Hypothalamus (tissue), 51 donors: ENCODE measurements at places on chromosomes 12 and 14.
A peak's percentile ranks its signal among the peaks of the same experiment; 100 is the strongest.

DNA sequence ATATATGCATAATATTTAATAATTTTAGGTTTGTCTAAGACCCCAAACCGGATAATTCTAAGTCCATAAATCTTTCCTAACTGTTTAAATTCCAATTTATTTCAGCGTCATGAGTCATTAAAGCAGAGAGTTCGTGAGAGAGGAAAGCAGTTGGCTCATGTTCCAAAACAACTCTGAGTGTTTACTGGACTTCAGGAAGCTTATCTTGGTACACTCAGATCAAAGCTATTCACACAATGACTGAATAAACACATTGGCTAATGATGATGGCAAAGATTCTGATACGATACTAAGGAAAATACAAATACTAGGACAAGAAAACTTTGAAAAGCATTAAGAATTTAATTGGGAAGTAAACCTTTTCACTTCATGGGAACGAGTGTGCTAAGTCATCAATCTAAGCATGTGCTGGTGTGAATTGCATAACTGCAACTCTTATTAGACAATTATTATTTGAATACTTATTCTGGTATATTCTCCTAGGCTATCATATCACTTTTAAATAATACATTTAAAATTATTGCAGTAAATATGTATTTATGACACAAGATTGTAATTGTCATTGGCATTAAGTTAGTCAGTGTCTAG is 34.8 kb upstream of the CLEC14A start:
- DNase-seq = no peak

DNA sequence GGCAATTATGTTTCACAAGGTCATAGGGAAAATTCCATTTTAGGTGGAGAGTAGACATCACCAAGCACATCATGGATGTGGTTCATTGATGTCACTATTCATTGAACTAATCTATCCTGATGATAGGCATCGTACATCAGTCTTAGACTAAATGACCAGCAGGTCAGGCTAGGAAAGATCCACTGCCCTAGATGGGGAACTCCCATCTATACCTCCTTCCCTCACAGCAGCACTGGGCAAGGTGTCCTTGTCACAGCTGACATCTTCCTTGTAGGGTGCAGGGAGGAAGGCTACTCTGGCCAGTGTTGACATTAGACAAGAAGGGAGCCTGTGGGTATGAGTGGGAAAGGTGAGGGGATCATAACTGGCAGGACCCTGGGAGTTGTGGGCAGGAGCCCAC is 63.8 kb upstream of the CAPRIN2 start:
- DNase-seq = no peak

- DNase-seq = no peak
Observed at GRCh38 chr12:31488737-31489338, 102.1 kb downstream of the DENND5B start.

DNA sequence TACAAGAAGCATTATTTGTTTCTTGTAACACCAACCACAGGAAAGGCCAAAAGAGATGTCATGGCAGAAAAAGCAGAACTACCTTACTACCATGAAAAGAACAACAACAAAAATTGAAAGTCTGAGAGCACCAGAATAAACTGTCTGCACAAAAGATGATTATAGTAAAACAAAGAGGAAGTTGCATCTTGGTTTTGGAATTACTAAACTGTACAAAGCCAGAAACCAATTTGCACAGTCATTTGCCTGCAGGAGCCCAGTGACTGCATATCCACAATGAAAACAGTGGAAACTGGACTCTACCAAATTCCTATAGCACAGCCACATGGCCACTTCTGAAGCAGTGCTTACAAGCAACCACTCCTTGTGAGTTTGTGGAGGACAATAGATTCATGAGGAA is 276.2 kb downstream of the SSPN start:
- no peak for DNase-seq

- no peak for DNase-seq
Observed at GRCh38 chr12:32671930-32672780, 6.9 kb upstream of the DNM1L start.

DNA sequence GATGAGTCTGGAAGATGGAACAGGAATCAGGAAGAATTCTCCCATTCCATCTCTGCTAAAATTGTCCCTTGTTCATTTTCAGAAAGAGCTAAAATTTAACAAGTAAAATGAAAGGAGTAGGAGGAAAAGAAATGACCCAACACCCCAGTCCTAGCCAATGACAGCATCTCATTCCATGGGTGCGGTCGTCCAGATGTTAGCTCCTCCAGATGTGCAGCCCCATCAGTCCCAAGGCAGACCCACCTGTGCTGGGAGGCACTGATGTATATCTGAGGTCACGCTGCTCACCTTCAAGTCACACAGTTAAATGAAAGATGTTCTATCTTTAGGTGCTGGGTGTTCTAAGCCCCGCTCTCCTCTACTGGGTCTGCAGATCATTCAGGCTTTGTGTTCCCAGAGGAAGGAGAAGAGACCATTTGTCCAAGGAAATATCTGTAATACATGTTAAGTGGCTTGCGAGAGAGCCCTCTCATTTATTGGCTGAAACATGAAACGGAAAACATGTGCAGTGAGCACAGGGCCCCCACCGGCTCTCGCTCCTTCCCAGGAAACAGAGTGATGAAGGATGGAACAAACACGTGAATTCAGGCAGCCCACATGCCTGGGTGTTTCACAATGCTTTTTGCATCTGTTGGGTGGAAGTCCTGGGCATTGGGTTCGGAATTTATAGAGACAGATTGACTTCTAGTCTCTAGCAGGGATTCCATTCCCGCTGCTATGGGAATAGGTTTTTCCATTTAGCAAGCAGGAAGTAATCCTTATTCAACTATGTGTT is 294.6 kb downstream of the NUAK1 start:
- DNase-seq = no peak

- no peak for DNase-seq
Observed at GRCh38 chr12:58247633-58248032, 306.3 kb downstream of the ATP23 start.

DNA sequence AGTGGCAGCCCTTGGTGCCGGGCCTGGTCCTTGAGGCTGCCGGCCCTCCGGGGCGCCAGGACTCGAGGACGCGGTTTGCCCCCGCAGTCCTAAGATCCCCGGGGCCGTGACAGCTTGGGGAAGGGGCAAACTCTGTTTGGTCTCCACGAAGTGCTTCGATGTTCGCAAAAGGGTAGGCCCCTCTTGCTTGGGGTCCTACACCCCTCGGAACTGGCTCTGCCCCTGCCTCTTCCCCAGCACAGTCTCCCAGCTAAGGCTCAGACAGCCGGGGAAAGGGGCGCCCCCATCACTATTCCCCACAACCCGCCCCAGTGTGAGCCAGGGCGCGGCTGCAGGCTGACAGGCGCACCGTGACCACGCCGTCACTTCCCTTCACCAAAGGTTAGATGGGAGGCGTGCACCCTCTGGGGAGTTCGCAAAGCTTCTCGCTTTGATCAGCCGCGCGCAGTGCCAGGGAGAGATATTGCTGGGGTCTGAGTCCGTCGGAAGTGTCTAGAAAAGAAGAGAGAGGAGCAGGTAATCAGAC is 7.2 kb upstream of the OTX2 start:
- DNase-seq = no peak

DNA sequence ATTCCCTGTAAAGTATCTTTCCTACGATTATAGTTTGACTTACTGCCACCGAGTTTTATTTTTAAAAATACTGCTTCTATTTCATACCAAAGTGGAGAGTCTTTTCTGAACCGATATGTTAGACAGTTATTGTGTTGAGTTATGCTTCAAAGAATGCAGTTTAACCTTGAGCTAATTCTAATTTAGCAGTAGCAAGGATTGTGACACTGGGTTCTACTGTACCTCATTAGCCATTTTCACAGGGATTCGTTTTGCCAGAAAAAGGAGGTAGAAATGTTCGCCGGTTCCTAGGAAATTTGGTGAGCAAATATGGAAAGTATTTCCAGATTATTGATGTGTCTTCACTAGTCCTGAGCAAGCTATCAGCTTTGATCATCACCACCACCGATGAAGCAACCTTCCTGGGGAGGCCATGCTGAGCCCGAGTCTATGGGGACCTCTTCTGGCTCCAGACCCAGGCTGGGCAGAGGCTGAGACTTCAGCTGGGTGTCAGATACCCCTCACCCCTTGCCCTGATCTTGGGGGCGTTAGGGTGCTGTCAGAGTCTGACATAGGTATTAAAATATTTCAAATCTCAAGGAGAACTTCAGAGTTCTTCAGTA is 13.6 kb downstream of the GLRX5 start:
- no peak for DNase-seq

DNA sequence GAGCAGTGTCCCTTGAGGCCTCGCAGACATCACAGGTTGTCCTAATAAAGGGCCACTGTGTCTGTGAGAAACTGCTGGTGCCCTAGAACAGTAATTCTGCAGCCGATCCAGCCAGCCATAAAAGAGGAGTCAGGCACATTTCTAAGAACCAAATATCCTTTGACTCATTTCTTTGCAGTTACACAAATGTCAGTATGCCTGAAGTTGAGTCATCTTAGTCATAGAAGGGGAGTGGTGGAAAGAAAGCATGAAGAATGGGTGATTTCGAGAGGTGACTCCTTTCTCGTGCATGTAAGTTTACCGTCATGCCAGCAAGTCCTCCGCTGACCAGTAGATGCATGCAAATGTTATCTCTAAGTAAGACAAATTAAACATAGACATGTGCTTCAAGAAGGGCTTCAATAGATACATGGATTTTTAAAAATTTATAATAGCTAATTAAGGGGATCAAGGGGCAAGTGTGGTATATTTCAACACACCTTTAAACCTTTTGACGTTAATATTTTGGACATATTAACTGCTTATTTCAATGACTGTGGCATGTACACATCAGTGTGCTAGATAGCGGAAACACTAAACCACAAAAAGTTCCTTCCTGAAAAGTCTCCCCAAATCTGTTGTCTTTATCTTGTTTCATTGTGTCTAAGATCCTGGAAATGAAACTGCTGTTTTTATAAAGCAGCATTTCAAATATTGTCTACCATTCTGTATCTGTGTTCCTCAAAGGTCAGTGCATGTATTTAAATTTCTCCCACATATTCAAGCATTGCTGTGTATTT is 497.4 kb downstream of the NPAS3 start:
- no peak for DNase-seq

- no peak for DNase-seq
Observed at GRCh38 chr14:25074099-25074685, 24.2 kb upstream of the STXBP6 start.

DNA sequence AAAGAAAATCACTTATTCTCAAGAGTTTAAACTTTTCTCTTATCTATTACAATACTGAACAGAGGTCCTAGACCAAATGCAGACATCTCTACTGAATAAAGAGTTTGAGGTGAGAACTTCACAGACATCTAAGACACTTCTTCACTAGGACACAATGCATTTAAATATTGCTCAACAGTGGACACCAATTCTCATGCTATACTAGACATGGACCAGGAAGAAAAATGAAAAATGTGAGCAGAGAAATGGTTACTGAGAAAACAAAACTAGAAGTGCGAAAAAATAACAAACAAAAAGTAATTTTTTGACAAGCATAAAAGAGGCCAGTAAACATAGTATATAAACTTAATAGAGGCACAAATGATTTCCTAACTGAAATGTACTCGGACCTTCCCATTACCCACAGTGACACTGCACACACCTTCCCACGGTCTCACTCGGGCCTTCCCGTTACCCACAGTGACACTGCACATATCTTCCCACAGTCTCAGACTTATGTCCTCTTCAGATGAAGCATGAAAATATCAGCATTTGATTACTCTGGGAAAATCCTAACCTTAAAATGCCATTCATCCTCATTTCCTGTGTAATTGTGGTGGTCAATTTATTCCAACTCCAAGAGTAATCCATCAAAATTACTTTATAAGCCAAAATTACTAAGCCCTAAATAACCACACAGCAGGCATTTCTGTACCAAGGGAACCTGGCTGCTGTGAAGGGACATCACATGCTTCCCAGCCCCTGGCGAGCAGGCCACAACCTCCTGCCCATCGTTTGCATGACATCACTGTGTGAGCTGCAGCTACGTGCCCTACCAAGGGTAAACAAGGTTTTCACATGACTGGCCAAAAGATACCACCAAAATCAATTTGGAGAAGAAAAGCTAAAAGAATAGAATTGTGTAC is 6.4 kb downstream of the SLC15A4 start:
- peak; percentile 33 for DNase-seq

DNA sequence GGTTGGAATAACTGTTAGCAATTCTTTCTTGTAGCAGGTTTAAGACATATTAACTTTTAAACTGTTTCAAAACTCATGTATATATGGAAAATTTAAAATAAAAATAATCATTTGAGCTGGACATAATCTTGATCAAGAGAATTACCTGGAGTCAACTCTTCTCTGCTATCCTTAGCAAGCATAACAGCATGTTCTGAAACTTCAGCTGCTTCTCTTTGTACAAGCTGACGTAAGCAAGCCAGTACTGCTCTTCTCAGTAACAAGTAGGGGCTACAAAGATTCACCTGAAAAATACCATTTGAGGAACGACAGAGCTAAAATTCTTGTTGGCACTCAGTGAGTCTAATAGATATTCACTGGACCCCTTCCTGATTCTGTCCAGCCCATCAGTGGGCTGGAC is 83.0 kb downstream of the HEATR5A start:
- no peak for DNase-seq

- DNase-seq = no peak
Observed at GRCh38 chr12:67982164-67982563, 7.1 kb upstream of the IFNG-AS1 start.

- DNase-seq = no peak
Observed at GRCh38 chr14:45664668-45665356, 411.8 kb upstream of the MIS18BP1 start.

DNA sequence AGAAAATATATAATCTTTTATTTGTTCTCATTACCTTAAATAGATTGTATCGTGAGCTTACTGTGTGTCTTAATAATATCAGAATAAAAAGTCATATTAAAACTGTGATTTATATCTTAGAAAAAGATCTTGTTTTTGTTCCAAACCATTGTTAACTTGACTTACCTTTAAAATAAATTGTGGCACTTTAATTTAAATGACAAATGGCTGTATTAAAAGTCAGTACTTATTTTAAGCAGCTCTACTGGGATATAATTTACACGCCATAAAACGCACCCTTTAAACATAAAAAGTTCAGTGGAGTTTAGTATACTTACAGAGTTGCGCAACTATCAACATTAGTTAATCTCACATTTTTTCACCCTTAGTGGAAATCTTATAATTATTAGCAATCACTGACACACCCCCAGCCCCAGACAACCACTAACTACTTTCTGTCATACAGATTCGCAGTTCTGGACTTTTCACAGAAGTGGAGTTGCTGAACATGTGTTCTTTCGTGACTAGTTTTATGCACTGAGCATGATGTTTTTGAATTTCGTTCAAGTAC is 311.7 kb downstream of the ACSS3 start:
- DNase-seq = no peak

- no peak for DNase-seq
Observed at GRCh38 chr14:24673534-24674203, 39.7 kb upstream of the GZMB start.

DNA sequence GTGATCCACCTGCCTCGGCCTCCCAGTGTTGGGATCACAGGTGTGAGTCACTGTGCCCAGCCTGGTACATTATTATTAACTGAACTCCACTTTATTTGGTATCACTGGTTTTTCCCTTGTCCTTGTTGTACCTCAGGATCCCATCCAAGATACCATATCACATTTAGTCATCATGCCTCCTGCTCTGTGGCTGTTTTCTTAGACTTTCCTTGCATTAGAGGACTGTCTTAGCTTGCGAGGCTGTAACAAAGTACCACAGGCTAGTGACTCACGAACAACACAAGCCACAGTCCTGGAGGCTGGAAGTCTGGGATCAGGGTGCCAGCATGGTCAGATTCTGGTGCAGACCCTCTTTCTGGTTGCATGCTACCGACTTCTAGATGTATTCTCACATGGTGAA is 12.2 kb downstream of the KLC1 start:
- DNase-seq = no peak

GRCh38 chr12:70756791-70757190 is 119.6 kb upstream of the PTPRB start:
- DNase-seq = no peak

- no peak for DNase-seq
Observed at GRCh38 chr12:6044082-6044481, 80.4 kb downstream of the VWF start.
